ENCODE measurements at places on chromosomes 7 and 10. TPM values are rescaled to one million over a fixed set of nuclear protein-coding genes. Genes with fewer than 3 reads are reported as not detected.

Gene IFIT2
- 4.2 TPM for polyA plus RNA-seq

DNA sequence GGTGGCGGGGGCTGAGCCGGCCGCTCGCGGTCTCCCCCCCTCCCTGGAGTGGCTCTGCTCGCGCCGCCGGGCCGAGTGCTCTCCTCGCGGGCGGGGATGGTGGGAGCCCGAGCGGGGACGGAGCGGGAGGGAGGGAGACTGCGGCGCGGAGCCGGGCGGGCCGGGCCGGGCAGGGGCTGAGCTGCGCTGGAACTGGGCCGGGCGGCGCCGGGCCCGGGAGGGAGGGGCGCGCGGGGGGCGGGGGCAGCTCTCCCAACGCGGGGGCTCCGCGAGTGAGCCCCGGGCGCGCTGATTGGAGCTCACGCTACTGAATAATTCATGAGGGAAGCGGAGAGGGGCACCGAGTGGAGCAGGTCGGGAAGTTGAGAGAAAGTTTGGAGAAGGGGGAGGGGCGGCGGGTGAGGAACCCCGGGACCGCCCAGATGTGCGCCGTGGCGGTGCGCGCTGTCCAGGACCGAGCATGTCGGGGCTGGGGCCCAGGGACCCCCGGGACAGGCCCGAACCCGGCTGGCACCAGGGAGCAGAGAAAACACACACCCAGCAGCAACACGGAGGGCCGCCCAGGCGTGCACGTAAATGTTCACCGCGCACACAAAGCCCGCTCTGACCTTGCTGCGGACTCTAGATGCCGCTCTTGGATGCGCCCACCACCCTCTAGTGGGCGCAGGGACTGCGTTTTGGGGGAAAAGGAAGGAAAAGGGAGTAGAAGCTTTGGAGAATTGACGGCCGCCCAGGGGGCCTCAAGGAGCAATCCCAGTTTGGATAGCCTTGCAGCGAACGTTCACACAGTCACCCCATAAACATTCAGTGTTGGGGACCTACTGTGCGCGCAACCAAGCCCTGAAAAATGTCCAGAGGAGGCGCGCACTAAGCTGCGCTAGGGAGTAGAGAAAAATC lies at the start of gene EPHB4:
TSS of gene EPHB4 (minus strand) at position 194 of the 897 bp plus-strand sequence. CDS start 493 bp downstream, outside the sequence.
- peak; percentile 95 for DNase-seq

- DNase-seq = no peak
These were observed 2.6 kb upstream of the ZNF438 start for GRCh38 chr10:31034098-31034909.

Gene DEPP1
- 32.5 TPM for polyA plus RNA-seq

Gene LRRC17
- 6.2 TPM for polyA plus RNA-seq

DNA sequence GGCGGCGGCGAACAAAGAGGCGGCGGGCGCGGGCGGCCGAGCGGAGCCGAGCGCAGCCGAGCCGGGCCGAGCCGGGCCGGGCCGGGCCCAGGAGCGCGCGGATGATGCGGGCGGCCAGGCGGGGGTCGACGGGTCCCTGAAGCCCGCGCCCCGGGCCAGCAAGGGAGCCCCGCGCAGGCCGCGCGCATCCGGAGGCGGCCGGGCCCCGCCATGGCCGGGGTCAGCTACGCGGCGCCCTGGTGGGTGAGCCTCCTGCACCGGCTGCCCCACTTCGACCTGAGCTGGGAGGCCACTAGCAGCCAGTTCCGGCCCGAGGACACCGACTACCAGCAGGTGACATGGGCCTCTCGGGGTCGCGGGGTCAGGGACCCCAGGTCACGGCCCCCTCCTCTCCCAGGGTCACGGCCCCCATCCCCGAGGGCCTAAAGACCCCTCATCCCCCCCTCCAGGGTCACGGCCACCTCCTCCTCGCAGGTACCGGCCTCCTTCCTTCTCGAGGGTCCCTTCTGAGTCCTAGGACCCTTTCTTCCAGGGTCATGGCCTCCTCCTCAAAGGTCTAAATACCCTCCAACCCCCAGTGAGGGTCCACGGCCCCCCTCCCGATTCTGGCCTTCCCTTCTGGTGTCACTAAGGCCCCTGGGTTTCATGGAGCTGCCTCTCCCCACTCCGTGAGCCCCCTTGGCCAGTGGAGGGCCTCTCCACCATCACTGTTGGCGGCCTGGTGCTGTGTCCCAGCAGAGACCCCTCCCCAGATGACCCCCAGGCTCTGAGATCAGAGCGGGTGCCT lies at the start of gene TTYH3:
TSS of gene TTYH3 (plus strand) at position 41 of the 787 bp plus-strand sequence. CDS start at position 211, 170 bp downstream.
- peak; percentile 63 for DNase-seq

GRCh38 chr10:69850440-69850839 lies 48.7 kb downstream of the COL13A1 start:
- no peak for DNase-seq

- no peak for DNase-seq
These were observed 185.4 kb downstream of the DGKB start for GRCh38 chr7:14717169-14717568.

GRCh38 chr7:17745610-17746009 lies 194.7 kb downstream of the SNX13 start:
- no peak for DNase-seq

Gene GPC2
- 0.38 TPM for polyA plus RNA-seq

- DNase-seq = no peak
These were observed 44.2 kb downstream of the JMJD1C start for GRCh38 chr10:63421591-63421990.

GRCh38 chr7:94325122-94325475 lies 69.6 kb upstream of the COL1A2 start:
- DNase-seq = no peak

- DNase-seq = no peak
These were observed 168.7 kb upstream of the HABP2 start for GRCh38 chr10:113384181-113384580.

GRCh38 chr10:34187201-34187600 lies 627.9 kb downstream of the PARD3 start:
- no peak for DNase-seq

GRCh38 chr10:19169684-19170083 lies 121.1 kb downstream of the MALRD1 start:
- DNase-seq = no peak

- no peak for DNase-seq
These were observed 94.4 kb upstream of the GATA3 start for GRCh38 chr10:7960108-7960507.

Gene SEMA3D
- polyA plus RNA-seq = 0.54 TPM

Gene ADAM8
- polyA plus RNA-seq = 0.50 TPM

GRCh38 chr10:24197263-24197662 lies 11.7 kb upstream of the KIAA1217 start:
- no peak for DNase-seq

Gene ZCCHC24
- 31.3 TPM for polyA plus RNA-seq

Gene INA
- 0.16 TPM for polyA plus RNA-seq

- DNase-seq = no peak
These were observed 4.3 kb downstream of the HNRNPF start for GRCh38 chr10:43404704-43405084.

Gene MRPS33
- polyA plus RNA-seq = 169 TPM

GRCh38 chr7:40644454-40645188 lies 509.8 kb downstream of the SUGCT start:
- DNase-seq = no peak

- DNase-seq = peak; percentile 40
These were observed 149.8 kb upstream of the HDAC9 start for GRCh38 chr7:18345641-18346234.

GRCh38 chr10:104417637-104418292 lies 64.1 kb downstream of the CFAP58 start:
- no peak for DNase-seq

DNA sequence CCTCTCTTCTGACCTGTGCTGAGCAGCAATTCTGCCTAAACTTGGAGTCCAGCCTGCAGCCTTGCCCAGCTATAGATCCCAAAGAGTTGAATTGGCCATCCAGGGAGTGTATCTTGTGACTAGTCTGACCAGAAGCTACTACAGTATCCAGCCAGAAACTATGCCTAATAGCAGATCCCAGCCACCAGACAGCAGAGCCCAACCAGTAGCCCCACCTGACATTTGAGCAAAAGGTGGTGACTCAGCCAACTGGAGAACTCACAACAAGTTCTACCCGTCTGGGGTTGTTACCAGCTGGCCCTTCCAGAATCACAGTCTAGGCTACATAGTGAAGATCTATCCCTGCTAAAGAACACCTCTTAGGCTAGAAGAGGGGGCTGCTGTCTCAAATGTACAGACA lies 315.0 kb downstream of the CRPPA start:
- no peak for DNase-seq

Gene ASB10
- 14.3 TPM for polyA plus RNA-seq

GRCh38 chr7:33623267-33623666 lies 282.1 kb upstream of the BMPER start:
- DNase-seq = no peak

GRCh38 chr7:134905375-134905774 lies 80.9 kb upstream of the AGBL3 start:
- peak; percentile 70 for DNase-seq

DNA sequence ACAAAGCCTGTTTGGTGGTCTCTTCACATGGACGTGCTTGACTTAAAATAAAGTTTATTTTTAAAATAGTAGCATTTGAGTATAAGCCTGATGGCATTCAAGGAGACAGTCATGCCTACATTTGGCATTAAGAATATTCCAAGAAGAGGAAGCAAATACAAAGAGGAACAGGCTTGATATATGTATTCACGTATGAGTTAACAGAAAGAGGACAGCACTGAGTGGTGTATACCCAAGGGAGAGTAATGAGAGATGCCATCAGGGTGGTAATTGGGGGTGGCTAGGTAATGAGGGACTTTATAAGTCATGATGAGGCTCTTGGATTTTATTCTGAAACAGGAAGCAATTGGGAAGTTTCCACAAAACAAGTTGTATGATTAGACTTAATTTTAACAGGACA lies 363.3 kb downstream of the SEMA3D start:
- DNase-seq = no peak

GRCh38 chr7:28088032-28088431 lies 92.6 kb downstream of the JAZF1 start:
- DNase-seq = no peak

Gene OR13A1
- polyA plus RNA-seq = not detected

Gene OR2A2
- not detected for polyA plus RNA-seq

- DNase-seq = no peak
These were observed 29.0 kb upstream of the RELN start for GRCh38 chr7:104018425-104018824.

Gene STAG3
- 0.41 TPM for polyA plus RNA-seq

DNA sequence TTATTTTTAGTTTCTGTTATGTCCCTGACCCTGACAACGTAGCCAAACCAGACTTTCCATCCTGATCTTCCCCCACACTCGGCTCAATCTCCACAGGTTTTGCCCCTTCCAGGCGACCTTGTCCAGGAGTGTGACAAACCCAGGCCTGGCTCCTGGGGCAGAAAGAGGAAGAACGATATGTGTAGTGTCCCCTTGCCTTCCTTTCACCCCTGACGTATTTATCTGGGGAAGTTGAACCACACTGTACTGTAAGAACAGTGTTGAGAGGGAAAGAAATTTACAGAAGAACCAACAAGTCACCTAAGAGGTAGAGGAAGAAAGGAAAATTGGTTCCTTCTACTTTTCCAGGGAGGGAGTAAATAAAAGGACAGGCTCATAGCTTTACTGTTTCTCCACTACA lies 158.0 kb downstream of the VTI1A start:
- no peak for DNase-seq

GRCh38 chr7:95169678-95170077 lies 154.7 kb downstream of the PON1 start:
- DNase-seq = no peak

DNA sequence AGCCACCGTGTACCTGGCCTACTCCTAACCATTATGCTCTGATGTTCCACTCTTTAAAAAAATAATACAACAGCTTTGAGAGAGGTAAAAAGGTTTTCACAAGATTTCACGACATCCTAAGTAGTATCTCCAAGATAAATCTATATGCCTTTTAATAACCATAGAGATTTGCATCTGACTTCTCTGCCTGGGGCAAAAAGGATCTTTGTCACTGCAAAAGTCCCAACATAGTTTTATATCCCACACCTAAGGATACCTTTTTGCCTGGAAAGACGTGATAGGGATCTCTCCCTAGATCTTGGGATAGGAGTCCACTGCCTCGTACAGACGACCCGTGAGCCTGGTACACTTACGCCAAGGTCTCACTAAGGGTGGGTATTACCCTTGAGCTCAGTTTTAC lies 31.4 kb upstream of the SVIL start:
- no peak for DNase-seq

DNA sequence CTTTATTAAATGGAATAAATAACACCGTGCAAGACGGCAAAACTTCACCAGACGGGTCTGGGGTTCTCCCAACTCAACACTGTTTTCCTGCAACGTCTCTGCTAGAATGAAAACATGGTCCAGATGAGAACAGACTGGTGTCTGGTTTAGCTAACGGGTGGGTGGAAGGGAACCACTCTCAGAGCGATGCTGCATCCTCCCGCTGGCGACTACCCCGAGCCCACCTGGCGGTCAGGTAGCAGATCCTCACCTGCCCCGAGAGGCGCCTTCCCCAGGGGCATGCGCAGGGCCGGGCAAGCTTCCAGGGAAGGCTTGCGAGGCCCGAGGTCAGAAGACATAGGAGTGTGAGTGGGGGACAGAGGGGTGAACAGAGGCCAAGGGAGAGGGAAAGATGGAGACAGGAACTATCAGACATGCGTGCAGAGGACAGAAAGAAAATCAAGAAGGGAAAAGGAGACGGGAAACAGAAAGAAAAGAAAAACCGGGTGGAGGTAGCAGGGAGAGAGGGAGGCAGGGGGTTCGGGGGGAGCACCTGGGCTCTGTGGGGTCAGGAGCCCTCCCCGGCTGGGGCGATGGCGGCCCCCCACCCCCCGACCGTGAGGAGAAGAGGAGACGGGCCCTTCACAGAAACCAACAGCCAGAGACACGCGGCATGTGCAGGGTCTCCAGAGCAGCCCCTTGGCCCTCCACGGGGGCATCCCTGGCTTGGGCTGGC lies 222.0 kb downstream of the MAD1L1 start:
- DNase-seq = peak; percentile 8

- no peak for DNase-seq
These were observed 1.2 kb downstream of the ANTXRL start for GRCh38 chr10:46287846-46288477.

Gene ANKRD7
- polyA plus RNA-seq = 1.1 TPM

Measured in right cardiac atrium (tissue), 5 donors.